ENCODE measurements at places on chromosomes 2 and 18.
A peak's percentile ranks its signal among the peaks of the same experiment; 100 is the strongest.

- DNase-seq, result no peak
Measured at GRCh38 chr2:8544171-8544785, 137.6 kb upstream of the ID2 start.

DNA sequence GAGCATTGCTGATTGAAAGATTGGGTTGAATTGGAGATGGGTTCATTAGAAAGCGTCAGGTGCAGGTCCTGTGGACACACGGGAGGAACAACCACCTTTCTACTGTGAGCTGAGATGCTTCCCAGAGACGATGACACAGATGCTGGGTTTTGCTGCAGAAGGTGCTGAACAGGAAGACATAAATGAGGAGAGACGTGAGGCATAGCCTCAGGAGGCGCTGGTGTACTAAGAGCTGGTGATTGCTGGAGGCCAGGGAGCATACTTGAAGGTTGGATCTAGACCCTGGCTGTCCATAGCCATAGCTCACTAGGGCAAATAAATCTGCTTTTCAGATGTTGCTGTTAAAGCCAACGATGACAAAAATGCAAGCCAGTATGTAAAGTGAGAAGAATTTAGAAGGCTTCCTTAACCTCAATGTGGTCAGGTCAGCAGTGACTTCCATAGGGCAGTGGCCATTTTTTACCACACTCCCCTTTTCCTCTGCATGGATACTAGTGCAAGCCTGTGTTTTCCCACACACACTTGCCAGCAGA is 153.7 kb downstream of the SOX11 start:
- DNase-seq, result no peak

GRCh38 chr18:61727241-61728193 is 165.3 kb downstream of the RNF152 start:
- DNase-seq, result no peak

- DNase-seq, result no peak
Measured at GRCh38 chr2:239355139-239355538, 45.7 kb downstream of the HDAC4 start.

GRCh38 chr2:63326473-63326872 is 261.8 kb downstream of the WDPCP start:
- no peak for DNase-seq

DNA sequence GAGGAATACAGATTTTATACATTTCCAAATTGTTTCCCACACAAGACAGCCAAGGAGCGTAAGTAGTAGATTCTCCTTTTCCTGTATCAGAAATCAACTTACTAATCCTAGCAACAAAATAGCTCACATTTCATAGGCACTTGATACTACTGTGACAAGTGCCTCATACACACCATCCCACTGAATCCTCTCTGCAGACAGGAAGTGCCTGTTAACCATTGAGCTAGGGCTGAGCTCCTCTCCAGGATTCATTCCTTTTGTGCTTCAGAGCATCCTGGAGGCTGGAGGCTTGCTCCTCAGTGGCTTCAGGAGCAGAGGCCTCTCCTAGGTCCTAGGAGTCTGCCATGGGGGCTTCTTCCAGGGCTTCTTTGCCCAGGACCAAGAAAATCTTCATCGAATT is 20.8 kb upstream of the ZNF396 start:
- no peak for DNase-seq

- no peak for DNase-seq
Measured at GRCh38 chr18:3867864-3868311, 417.9 kb downstream of the TGIF1 start.

- no peak for DNase-seq
Measured at GRCh38 chr2:44269831-44270230, 5.4 kb upstream of the SLC3A1 start.

GRCh38 chr2:160092445-160092844 is 30.0 kb upstream of the PLA2R1 start:
- DNase-seq, result no peak

DNA sequence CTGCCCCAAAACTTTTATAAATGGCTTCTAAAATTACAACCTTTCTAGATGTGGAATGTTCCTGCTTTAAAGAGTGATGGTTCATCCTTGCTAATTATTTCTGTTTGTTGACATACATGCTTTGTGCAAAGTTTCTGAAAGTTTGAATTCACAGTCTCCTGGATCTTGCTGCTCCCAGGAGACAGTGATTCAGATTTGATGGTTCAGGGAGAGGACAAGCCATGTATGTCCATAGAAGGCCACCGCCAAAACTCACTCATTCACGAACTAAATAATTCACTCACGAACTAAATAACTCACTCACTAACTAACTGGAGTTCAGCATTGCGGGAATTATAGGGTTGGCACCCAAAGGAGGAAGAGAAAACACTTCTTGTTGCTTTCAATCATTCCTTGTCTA is 416.5 kb upstream of the ZEB2 start:
- DNase-seq, result no peak

GRCh38 chr2:113105047-113105785 is 22.2 kb upstream of the IL1RN start:
- peak; percentile 27 for DNase-seq

- no peak for DNase-seq
Measured at GRCh38 chr18:70387027-70387426, 98.2 kb downstream of the SOCS6 start.

DNA sequence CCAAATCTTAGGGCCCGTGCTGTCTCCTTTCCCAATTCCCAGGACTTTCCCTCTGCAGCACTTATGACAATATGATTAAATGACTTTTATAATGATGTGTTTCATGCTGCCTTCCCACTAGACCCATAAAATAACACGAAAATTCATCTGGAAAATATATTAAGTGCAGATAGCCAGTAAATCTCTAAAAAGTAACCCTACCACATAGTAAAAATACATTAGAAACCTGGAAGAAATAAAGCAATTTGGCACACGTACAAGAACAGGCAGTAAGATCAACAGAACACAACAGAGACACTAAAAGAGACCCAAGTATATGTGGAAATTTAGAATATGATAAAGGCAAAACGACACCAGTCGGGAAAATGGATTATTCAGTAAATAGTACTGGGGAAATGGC is 30.2 kb upstream of the POMC start:
- no peak for DNase-seq

GRCh38 chr18:32372381-32373061 is 98.2 kb downstream of the GAREM1 start:
- no peak for DNase-seq

GRCh38 chr2:240462707-240463273 is 27.3 kb downstream of the GPC1 start:
- no peak for DNase-seq

DNA sequence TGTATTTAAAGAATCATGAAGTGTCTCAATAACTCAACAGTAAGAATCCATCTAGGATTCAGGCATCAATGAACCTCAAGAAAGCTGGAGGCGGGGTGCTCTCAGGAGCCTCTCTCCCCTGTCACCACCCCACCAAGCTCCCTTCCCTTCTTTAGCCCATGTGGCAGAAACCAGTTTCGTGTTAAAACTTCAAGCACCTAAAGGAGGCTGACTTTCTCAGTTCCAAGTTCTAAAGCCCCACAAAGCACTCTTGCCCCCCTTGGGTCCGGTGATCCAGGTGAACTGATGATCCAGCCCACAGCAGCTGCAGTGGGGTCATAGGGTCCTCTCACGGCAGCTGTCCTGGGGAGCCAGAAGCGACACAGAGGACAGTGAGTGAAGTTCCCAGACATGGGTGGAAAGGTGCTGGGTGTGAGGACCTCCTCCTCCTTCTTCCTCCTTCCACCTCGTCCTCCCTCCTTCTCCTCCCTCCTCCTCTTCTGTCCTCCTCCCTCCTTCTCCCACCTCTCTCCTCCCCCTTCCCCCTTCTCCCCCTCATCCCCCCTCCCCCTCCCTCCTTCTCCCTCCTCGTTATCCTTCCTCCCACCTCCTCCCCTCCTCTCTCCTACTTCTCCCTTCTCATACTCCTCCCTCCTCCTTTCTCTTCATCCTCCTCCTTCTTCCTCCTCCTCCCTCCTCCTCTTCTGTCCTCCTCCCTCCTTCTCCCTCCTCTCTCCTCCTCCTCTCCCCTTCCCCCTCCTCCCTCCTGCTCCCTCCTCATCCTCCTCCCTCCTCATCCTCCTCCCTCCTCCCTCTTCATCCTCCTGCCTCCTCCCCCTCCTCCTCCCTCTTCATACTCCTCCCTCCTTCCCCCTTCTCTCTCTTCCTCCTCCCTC is 192.4 kb upstream of the AGAP1 start:
- DNase-seq, result no peak

DNA sequence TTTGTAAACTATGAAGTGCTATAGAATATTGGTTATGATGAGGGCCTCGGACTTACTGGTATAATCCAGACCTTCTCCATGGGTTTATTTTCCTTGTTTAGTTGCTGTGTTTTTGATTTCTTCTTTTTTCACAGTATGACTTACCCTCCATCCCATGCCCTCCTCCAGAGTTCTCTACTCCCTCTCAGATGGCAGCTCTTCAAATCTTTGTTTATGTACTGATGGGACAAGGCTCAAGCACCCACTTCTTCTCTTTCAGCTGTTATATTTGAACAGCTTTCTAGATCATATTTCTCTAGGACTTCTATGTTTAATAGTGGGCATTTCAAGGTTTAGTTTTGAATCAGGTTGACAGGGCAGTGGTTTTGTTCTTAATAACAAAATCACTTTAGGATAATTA is 43.9 kb downstream of the CLIP4 start:
- no peak for DNase-seq

DNA sequence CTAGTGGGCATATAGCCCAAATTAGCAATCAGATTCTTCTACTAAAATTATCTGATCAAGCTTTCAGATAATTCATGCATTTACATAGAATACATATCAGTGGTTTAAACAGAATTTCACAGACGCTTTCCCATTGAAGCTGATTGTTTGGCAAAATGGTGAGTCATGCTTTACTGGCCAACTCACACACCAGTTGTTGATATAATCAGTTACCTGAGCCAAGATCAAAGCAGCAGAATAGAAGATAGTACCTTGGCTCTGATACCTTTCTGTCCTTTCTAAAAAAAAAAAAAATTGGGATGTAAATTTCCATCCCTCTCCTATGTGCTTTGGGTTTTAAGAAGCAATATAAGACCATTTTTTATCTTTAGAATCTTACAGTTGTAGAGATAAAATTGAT is 178.0 kb downstream of the MCFD2 start:
- DNase-seq, result no peak

DNA sequence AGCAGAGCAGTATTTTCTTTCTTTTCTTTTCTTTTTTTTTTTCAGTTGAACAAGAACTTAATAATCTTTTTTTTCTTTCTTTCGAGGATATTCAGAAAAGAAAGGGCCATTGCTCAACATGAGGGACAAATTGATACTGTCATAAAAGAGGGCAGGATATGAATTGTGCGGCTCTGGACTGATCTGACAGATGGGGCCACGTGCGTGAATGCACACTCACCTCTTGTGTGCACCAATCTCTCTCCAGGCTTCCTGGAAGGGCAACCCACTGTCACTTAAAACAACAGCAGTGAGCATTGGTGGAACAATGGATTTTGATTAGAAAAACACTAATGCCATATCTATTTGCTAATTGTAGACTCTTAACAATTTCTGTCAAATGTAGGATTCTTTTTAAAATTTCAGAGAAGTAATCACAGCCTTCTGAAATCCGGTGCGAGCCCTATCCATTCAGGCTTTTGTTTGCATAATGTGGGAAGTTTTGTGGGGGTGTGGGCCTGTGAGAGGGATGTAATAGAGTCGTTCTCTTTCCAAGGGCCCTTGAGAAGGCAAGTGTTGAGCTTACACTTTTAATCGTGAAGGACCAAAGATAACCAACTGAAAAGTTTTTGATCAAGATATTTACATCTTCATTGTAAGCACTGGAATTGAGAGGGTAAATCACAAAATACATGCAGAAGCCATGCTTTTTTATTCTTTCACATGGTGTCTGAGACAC is 298.8 kb downstream of the SP3 start:
- DNase-seq, result no peak

GRCh38 chr2:207200136-207200535 is 34.4 kb upstream of the KLF7 start:
- no peak for DNase-seq

DNA sequence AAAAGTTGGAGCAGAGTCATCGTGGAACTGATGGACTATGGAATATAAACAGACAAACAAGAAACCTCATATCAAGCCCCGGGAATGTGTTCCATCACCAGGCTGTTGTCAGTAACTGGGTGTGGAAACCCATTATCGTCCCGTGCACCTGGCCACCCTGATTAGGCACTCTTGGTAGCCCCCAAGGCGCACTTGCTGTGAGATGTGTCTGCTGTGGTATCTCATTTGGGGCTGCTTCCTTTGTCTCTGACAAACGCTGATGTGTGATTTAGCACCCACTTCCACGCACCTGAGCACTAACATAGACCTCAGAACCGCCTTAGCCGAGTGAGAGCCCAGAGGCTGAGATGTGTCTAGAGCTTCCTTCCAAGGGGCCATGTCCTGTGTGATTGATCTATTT is 96.3 kb downstream of the PRPF40A start:
- no peak for DNase-seq

GRCh38 chr2:7193457-7193856 is 276.2 kb downstream of the RNF144A start:
- no peak for DNase-seq

DNA sequence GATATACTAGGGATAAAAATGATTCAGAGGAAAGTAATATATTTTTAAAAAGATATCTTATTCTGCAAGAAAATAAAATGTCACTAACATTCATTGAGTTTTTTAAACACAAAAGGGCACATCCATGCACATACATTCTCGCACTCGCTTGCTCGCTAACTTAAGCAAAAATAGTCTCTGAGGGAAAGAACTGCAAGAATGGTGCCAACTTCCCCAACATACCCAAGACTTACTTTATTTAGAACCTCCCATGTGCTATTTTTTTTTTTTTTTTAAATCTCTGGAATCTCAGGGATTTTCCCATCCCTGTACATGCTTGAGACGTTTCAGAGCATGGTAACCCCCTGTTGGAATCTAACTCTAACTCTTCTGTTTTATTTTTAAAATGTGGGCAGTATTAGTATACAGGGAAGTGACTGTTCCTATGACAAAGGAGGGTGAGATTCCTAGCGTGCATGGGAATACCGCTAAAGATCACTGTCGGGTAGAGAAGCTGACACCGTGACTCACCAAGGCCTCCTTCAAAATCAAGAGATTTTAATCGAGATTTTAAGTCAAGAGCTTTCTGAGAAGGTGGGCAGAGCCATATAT is 187.9 kb upstream of the ZEB2 start:
- peak; percentile 0 for DNase-seq

- no peak for DNase-seq
Measured at GRCh38 chr2:117745537-117745936, 69.0 kb upstream of the DDX18 start.

DNA sequence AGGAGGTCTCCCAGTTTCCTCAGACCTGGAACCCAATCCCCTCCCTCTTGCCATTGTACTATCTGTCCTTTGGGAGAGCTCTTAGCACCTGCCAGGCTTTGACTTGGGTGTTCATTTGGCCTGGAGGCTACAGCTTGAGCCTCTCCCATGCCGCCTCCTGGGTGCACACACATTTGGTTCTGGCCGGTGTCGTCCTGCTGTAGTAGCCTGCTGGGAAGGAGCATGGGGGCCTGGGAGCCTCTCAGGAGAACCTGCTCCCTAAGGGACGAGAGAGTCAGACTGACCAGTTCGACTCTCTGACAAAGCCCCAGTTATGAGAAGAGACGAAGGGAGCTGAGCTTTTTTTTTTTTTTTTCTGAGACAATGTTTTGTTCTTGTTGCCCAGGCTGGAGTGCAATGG is 7.4 kb upstream of the SFTPB start:
- no peak for DNase-seq

- DNase-seq, result no peak
Measured at GRCh38 chr2:114442510-114442909, at the start of gene DPP10. TSS of gene DPP10 (plus strand) at chr2:114442641.

GRCh38 chr18:60982928-60983327 is 350.3 kb upstream of the CDH20 start:
- DNase-seq, result no peak

- DNase-seq, result no peak
Measured at GRCh38 chr2:69969991-69970390, 8.6 kb upstream of the ASPRV1 start.

Data from H54 (cell line).